ENCODE measurements at places on chromosomes 7 and 10.

GRCh38 chr7:29095631-29096445 lies 50.5 kb downstream of the CPVL start:
- DNase-seq = no peak

- DNase-seq = no peak
Measured at GRCh38 chr10:50231515-50232260, 19.6 kb downstream of the ASAH2 start.

GRCh38 chr7:136064081-136064480 lies 86.9 kb upstream of the MTPN start:
- DNase-seq = no peak

DNA sequence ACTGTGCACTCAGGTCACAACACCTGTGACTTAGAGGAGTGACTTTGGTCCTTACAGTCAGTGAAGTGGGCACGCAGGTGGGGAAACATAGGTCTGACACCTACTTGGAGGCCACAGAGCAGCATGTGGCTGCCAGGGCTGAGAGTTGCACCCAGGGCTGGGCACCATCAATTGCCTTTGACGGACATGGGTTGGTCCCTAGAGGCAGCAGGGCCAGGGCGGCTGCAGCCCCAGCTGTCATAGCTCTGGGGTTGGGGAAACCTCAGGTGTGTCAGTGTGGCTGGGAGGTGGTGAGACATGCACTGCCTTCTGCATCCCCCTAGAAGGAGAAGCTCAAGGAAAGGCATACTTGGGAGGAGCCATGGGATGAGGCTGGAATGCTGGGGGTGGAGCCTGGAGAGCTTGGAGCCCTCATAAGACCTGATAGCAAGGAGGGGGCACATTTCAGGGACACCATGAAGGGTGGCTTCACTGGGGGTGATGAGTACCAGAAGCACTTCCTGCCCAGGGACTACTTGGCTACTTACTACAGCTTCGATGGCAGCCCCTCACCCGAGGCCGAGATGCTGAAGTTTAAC lies at the start of gene INMT:
TSS of gene INMT (plus strand) at position 440 of the 578 bp plus-strand sequence. CDS start at position 456, 16 bp downstream.
- DNase-seq = no peak

DNA sequence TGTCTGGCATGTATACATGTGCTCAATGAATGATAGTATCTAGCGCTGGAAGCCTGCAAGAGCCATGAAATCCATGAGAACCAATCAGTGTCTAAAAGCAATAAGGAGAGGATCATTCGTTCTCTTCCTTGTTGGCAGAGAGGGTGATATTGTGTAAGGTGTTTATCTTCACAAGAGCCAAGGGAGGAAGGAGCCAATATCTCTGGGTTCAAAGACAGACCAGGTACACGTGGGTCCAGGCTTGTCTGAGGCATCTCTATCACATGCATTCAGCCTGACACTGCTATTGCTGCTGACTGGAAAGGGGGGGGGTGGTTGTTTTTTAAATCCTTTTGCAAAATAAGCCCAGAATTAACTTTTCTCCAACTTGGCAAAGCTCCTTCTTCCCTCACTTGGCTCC lies 4.0 kb downstream of the SEC31B start:
- no peak for DNase-seq

- no peak for DNase-seq
Measured at GRCh38 chr7:16945372-16945771, 63.6 kb upstream of the AGR3 start.

GRCh38 chr7:424961-425793 lies 94.5 kb downstream of the PDGFA start:
- no peak for DNase-seq

DNA sequence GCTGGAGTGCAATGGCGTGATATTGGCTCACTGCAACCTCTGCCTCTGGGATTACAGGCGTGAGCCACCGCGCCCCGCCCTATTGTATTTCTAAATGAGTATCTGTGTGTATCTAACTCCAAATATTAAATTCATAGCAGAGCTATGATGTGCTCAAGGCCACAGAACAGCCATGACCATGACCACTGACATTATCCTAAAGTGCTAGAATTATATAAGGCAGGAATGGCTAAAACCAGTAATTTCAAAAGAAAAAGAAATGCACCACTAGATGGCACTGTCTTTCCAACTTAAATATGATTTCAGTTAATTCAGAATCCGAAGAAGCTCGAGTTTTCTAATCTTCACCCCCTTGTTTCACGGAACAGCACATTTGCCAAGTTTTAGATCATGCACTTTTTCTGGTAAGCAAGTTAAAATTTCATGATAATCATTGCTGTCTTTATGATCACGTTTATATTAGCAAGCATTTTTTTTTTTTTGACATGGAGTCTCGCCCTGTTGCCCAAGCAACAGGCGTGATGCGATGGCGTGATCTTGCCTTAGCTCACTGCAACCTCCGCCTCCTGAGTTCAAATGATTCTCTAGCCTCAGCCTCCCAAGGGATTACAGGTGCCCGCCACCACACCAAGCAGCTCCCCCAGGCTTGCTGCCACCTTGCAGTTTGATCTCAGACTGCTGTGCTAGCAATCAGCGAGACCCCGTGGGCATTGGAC lies 65.3 kb downstream of the OR13A1 start:
- DNase-seq = peak; percentile 25

GRCh38 chr10:5271526-5271925 lies 74.9 kb downstream of the AKR1C4 start:
- no peak for DNase-seq

- no peak for DNase-seq
Measured at GRCh38 chr7:127632276-127632910, 14.5 kb upstream of the PAX4 start.

GRCh38 chr10:31401287-31401686 lies 82.3 kb downstream of the ZEB1 start:
- DNase-seq = peak; percentile 77

GRCh38 chr7:87886875-87887274 lies 10.6 kb downstream of the DBF4 start:
- DNase-seq = no peak

DNA sequence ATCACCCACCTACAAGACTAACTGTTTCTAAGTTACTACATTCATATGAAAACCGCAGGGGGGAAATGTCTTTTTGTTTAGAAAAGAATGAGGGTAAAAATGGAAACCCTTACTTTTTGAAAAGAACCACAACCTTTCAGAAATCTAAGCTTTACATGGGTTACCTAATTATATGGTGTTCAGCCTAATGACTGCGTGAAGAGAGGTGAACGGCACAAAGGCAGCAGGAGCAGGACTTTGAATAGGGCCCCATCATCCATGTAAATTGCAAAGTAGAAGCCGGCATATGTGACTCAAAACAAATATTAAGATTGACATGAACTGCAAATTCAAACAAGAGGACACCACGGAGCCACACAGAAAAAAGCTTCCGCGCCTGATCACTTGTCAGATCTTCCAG lies 25.1 kb downstream of the NEBL start:
- DNase-seq = peak; percentile 62

GRCh38 chr7:542713-543500 lies 23.3 kb upstream of the PDGFA start:
- DNase-seq = no peak

GRCh38 chr7:108016841-108017775 lies 14.1 kb upstream of the LAMB1 start:
- peak; percentile 25 for DNase-seq

- DNase-seq = peak; percentile 34
Measured at GRCh38 chr7:151244196-151244840, 4.2 kb downstream of the SMARCD3 start.

GRCh38 chr10:123144697-123145541 lies 3.0 kb upstream of the HMX2 start:
- no peak for DNase-seq

GRCh38 chr10:124079864-124080263 lies 13.5 kb downstream of the CHST15 start:
- DNase-seq = no peak

DNA sequence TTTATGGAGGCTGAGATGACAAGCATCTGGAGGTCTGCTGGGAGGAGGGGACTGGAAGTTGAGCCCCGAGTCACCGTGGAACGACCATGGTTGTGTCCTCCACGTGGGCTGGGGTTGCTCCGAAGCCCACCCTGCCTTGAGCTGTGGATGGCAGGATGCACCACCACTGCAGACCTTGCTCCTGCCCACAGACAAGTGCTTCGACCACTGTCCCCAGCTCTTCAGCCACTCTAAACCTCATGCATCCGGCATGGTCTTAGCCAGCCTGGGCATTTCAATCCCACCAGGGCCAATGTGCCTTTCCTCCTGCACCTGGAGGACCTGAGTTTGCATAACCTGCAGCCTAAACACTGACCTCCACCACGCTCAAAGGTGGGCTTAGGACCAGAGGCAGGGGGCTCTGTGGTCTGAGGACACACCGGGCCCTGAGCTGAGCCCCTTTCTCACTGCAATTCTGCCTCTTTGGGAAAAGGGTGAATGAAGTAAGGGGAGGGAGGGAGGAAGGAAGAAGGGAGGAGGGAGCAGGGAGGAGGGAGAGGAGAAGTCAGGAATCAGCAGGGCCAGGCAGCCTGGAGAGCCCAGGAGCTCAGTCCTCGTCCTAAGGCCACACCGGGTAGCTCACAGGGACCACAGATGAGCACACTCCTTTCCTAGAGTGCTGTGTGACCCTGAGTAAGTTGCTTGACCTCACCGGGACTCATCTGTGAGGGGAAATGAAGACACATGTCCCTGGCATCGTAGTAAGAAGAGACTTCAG lies 44.8 kb upstream of the DNAAF5 start:
- no peak for DNase-seq

- DNase-seq = no peak
Measured at GRCh38 chr7:45185864-45186250, 28.3 kb downstream of the RAMP3 start.

- no peak for DNase-seq
Measured at GRCh38 chr7:24842449-24843241, 85.4 kb upstream of the GSDME start.

DNA sequence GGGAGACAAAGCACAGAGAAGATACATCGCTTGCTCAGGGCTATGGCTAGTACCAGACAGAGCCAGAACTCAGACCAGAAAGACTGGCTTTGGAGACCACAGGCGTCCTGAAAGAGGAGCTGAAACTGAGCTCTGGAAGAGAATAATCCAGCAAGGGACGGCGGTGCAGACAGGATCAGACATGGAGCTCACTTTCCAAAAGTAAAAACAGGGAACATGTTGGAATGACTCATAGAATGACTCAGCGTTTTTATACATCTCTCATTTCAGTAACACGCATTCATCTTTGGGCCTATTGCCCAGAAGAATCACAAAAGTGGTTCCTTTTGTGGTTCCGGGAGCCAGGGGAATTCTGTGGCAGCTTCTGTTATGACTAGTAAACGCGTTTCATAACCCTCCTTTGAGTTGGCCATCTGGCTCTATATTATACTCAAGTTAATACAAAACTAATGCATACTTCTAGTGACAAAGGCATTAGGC lies 37.2 kb downstream of the PLEKHS1 start:
- DNase-seq = no peak

DNA sequence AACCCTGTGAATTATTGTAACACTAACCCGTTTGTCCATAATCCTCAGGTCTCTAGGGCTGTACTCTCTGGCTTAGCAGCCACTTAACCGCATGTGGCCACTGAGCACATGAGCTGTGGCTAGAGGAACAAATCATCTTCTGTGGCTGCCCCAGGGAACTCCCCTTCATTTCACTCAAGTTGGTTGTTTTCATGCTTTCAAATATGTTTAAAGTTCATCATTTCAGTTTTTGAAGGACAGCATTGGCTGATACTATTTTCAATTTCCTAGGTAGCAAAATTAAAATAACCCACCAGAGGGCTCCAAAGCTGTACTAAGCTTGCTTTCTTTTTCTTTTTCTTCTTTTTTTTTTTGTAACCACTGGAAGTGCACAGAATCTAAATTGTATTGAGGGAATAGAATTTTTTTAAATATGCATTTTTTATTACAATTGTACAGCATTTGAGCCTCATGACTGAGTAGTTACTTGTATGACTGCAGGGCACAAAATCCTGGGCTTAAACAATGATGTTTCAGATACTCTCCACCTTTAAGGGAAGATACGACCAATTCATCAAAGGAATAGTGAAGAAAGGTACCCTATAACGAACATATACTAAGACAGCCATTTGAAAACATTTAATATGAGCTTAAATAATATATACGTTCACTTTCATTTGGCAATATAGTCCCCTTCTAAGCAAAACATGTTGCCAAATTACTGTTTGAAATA lies 38.6 kb downstream of the MRC1 start:
- no peak for DNase-seq

DNA sequence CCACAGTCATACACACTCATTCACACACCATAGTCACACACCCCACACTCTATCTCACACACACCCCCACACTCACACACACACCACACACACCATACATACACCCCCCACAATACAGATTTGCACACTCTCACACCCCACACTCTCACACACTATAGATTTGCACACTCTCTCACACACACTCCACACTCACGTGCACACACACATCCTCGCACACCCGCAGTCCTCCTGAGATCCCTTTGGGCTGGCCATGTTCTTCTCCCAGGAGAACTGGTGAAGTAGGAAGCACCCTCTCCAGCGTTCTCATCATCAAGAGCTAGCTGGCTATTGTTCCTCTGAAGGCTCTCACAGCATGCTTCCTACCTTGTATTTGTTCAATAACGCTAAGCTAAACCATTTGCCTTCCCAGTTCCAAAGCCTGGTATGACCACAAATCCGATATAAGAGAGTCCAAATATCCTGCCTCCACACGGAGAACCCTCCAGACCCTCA lies 86.2 kb downstream of the HECW1 start:
- DNase-seq = no peak

DNA sequence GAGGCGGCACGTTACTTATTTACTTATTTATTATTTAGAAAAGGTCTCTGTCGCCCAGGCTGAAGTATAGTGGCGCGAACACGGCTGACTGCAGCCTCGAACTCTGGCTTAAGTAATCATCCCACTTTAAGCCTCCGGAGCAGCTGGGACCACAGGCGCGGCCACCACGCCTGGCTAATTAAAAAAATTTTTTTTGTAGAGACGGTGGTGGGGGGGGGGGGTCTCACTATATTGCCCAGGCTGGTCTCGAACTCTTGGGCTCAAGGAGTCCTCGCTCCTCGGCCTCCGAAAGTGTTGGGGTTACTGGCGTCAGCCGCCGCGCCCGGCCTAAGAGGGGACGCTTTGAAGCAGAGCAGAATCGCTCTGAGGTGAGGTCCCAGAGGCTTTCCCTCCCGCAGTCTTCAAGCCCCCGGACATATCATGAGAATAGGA lies 675 bp upstream of the FRAT2 start:
- no peak for DNase-seq

DNA sequence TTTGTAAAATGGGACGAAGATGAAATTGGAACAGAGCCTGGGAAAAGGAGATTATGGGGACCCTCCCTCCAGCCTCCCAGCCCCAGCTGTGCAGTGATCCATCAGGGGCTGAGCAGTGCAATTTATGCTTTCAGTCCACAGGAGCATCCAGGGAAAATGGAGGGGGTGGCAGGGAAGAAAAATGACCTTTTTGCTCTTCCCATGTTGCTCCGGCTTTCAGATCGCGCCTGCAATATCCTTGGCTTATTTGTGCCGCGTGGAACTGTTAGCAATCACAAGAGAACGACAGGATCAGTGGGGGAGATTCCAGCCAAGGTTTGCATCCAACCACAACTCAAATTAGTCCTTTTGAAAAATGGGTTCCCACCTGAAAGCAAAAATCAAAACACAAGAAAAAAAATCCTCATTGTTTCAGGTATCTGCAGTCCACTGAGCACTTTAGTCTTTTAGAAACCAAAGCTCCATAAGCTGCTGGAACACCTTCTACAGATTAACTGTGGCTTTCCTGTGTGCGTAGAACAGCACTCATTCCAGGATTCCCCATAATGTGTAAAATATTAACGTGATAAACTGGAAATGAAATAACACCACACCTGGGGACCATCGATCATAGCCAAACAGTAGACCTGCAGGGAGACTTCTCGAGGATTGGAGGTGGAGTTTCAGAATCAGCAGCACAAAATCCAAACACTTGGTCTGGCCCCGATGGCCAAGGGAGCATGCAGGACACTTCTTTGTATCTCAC lies 30.7 kb upstream of the SFMBT2 start:
- DNase-seq = no peak

GRCh38 chr10:14673189-14673861 lies 101.4 kb downstream of the FAM107B start:
- DNase-seq = no peak
